Stimulated activated CD8-positive, alpha-beta memory T cell treated with anti-CD3 and anti-CD28 coated beads, Interleukin-4, amount 100 ng/mL, for 1 hour (primary cell): ENCODE measurements at places on chromosomes 6 and 20.

DNA sequence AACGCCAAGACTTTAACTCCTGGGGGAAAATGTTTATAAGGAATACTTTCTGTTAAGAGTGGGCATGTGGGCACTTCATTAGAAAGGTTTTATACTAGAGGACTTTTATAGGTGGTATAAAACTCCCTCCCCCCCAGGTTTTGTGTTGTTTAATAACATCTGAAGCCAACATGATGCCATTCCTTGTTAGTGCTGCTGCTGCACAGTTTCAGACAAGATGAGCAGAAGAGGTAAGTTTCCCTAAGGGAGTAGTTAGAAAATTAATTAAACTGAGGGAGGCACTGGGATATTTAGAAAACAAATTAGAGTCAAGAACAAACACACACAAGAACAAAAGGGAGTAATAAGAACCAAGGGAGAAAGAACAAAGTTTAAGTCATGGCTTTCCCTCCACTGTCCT lies 362.4 kb downstream of the GRIK2 start:
- DNase-seq: no peak

DNA sequence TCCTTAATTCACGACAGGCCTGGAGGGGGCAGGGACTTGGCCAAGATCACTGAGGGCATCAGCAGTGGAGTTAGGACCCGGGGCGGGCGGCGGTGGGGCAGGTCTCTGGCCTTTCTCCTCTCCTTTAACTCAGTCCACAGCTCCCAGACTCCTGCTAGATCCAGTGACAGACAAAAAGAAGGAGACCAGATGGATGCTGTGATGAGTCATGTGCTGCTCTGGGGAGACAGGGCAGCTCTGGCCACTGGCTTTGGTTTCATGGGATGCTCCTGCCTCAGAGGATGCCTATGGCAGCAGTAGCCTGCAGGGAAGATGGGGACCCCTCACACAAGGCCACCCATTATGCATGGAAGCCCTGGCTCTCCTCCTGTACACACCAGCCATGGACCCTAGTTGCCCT lies 20.5 kb downstream of the EPB41L1 start:
- DNase-seq: no peak

DNA sequence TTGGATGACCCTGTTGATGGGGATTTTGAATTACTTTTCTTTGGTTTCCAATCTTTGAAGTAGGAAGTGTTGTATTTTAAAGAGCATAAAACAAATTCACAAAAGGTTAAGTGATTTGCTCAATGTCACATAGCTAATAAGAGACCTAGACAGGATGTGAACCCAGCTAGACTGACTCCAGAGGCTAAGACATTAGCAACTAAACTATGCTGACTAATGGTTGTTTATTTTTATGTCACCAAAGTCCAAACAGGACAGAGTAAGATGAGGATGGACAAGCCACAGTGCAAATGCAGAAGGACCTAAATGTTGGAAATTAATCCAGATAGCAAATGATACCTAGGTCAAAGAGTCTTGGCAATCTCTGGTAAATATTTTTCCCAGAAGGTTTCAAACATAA lies 38.0 kb downstream of the OGFRL1 start:
- no peak for DNase-seq

GRCh38 chr6:113184736-113185135 lies 672.4 kb upstream of the MARCKS start:
- no peak for DNase-seq

DNA sequence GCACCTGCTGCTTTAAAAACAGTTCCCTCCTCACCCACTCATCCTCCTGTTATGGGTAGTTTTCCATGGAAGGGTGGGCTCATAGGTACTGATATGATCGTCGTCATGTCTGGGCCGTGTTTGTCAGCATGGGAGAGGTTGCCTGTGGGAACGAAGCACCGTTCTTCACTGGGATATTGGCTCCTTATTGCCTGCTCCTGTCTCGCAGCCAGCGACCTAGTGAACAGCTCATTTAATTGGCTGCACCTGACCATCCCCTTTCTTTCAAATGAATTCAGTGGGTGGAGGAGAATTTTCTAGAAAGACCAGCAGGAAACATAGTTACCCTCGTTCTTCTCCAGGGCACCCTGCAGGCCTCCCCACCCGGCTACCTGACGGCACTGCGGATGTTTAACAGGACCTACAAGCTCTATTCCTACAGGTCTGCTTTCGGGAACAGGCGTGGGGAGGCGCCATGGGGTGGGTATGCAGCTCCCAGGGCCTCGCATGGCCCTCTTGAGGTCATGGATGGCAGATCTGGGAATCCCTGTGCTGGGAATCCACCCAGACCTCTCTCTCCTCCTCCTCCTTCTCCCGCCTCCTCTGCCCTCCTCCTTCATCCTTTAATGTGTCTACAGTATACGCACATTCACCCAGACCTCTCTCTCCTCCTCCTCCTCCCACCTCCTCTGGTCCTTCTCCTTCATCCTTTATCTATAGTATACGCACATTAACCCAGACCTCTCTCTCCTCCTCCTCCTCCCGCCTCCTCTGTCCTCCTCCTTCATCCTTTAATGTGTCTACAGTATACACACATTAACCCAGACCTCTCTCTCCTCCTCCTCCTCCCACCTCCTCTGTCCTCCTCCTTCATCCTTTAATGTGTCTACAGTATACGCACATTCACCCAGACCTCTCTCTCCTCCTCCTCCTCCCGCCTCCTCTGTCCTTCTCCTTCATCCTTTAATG lies 21.9 kb downstream of the ENTPD6 start:
- no peak for DNase-seq

GRCh38 chr20:24799971-24800580 lies 149.0 kb upstream of the CST7 start:
- DNase-seq: no peak

GRCh38 chr6:6008648-6009421 lies 2.1 kb upstream of the NRN1 start:
- DNase-seq: no peak

- DNase-seq: no peak
Observed at GRCh38 chr20:48205786-48206185, 420.5 kb upstream of the SULF2 start.

DNA sequence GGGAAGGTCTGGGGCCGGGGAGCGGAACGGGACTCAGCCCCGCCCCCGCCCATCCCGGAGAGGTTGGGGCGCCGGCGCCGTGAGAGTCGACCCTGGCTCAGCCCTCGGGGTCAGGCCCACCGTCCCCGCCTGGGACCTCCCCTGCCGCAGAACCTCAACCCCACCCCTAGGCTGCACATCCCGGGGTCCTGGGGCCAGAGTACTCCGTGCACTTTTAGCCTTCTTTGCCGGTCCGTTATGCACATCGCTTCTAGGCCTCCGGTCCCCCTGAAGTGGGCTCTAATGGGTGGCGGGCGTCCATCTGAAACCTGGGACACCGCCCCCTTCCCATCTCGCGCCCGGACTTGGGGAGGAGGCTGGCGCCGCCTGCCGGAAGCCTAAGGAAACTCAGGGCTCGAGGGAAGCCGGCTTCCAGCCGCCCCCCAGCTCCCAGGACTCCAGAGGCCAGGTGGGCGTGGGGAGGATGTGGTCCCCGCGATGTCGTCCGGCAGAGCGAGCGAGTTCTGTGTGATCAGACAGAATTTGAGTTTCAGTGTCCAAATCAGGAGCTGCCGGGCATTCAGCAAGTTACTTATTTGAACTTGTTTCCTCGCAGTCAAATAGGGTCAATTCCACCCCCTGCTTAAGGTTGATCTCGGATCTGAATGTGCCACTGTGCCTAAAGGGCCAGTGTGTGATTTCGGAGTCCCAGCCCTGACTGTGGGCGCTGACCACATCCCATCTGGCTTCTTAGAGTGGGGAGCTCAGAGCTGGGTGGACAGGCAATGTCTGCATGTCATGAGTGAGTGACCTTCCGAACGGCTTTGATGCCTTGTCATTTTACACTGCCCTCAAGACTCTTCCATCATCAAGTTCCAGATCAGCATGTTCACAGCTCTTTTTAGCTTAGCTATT lies 47.6 kb downstream of the CPXM1 start:
- DNase-seq: no peak
